ENCODE measurements at places on chromosomes 2 and 18.
A peak's percentile ranks its signal among the peaks of the same experiment; 100 is the strongest.

- peak; percentile 16 for DNase-seq
Observed at GRCh38 chr2:25032094-25032493, 9.8 kb upstream of the EFR3B start.

DNA sequence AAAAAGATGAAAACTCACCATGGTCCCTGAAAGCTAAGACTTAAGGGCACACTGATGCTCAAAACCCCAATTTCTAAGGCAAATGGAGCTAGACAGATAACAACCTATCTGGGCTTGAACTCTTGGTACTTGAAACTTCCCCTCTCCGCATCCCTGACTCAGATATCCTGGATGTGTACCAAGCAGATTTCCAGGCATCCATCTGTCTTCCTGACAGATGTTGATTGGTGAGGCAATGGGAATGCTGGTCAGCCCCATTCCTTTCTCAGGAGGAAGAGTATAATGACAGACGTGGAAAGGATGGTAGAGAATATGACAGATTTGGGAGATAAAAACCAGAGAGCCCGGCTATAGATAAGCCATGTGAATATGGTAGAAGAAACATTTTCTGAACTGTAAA, 69.2 kb downstream of the ADD2 start:
- peak; percentile 4 for DNase-seq

DNA sequence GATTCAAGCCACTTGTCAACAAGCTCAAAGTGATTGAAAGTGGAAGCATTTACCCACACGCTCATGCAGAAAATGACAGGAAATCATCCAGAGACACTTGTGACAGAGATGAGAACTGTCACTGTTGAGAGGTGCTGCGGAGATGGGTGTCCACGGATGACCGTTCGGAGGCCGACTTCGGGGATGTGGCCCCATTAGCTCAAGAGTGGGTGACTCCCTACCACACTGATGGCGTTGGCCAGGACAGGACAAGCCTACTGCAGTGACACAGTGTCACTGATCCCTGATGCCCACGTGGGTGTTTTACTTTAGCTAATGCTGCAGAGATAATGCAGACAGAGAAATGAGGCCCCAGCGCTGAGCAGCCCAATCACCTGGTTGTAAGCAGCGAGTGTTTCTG, 81.5 kb upstream of the YWHAQ start:
- no peak for DNase-seq

- DNase-seq = no peak
Observed at GRCh38 chr2:109197491-109198418, 68.8 kb downstream of the SH3RF3 start.

- no peak for DNase-seq
Observed at GRCh38 chr2:120766470-120767351, 31.0 kb downstream of the GLI2 start.

DNA sequence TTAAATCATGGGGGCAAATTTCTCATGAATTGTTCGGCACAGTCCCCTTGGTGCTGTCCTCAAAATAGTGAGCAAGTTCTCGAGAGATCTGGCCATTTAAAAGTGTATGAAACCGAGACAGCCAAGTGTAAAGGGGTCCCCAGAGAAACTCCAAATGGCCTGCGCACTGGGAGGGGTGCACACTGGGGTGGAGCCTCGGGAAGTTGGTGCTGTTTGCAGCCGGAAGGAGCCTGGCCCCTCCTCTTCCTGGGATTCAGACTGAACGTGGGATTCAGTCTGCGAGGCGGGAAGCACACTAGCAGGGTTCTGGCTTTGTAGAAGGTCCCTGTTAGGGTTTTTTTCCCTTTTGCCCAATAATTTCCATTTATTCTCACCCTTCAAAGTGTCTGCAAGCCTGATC, 48.8 kb downstream of the RABL2A start:
- no peak for DNase-seq

- DNase-seq = no peak
Observed at GRCh38 chr2:88058191-88058590, 2.6 kb upstream of the KRCC1 start.

- no peak for DNase-seq
Observed at GRCh38 chr2:234764372-234764771, 187.4 kb upstream of the SH3BP4 start.

DNA sequence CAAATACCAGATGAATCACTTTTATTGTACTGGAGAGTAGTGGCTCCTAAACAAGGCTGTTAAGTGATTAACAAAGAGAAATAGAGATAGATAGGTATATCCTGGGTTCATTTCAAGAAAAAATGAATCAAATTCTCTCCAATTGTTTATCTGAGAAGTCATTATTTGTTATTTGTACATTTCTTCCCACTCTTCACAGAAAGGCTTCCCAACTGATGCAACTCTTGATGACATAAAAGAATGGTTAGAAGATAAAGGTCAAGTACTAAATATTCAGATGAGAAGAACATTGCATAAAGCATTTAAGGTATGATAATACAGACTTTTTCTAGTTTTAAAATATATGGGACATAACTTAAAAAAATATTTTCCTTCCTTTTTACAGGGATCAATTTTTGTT, 7.9 kb downstream of the SSB start:
- no peak for DNase-seq

DNA sequence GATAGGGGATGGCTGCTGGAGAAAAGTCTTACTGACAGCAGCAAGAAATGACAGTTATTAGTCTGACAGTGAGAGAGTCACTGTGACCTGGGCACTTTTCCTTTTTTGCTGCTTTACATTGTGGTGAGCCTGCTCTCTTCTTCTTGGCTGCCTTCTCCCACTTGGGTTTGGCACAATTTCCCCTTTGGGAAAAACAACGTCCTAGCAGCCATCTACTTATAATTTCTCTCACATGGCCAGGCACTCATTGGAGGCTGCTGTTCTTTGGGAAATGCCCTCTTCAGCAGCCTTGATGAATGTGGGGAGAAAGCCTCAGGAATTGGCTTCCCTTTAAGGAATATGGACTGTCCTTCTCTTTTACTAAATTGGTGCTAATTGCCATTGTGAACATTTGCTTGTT, 60.4 kb upstream of the SLC1A4 start:
- DNase-seq = no peak

GRCh38 chr18:49135877-49136276, 185.1 kb upstream of the SMAD7 start:
- peak; percentile 88 for DNase-seq

- no peak for DNase-seq
Observed at GRCh38 chr2:197157879-197158537, 152.6 kb downstream of the ANKRD44 start.

DNA sequence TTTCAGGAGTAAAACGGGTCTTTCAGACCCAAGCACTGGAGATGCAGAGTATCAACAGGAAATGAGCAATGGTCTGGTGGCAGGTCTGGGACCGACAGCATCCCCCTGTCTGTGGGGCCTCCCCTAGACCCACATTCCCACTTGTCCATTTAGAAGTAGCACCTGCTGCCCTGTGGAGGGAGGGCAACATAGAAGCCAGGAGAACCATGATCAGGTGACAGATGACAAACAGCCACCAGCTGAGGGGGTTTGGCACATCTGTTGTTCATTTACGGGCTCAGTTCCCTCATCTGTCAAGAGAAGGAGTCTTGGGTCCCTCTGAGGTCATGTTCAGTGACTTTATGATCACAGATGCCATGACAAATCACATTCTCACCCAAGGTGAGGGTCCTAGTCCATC, 77.9 kb upstream of the SLC66A3 start:
- no peak for DNase-seq

- no peak for DNase-seq
Observed at GRCh38 chr2:149084924-149085795, 46.7 kb downstream of the LYPD6B start.

GRCh38 chr2:156810094-156810493, 373.9 kb downstream of the GPD2 start:
- DNase-seq = no peak

GRCh38 chr2:147989809-147990403, 30.6 kb downstream of the ORC4 start:
- DNase-seq = peak; percentile 57

DNA sequence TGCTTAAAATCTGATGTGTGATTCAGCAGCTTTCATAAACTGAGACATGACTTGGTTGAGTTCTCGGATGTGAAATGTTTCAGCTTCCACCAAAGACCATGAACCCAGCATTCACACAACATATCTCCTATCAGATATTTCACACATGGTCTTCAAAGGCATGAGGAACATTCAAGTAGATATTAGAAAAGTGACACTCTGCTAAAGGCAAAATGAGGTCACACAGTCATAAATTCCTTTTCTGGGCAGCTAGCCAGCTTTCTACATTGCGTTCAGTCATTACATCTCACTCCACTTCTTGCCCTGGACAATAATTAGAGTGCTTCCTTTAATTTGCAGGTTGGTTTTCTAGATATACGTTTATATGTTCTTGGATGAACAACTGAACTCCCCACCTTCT, 96.7 kb downstream of the GAREM1 start:
- peak; percentile 51 for DNase-seq

- DNase-seq = no peak
Observed at GRCh38 chr2:196247114-196247975, 76.0 kb upstream of the STK17B start.

- no peak for DNase-seq
Observed at GRCh38 chr18:11587432-11587831, 22.0 kb upstream of the SLC35G4 start.

- DNase-seq = no peak
Observed at GRCh38 chr2:157043786-157044185, 213.7 kb upstream of the GALNT5 start.
